Activated CD4-positive, alpha-beta T cell treated with anti-CD3 and anti-CD28 coated beads, Interleukin-2, amount 50 U/mL, for 4 hours (primary cell): ENCODE measurements at places on chromosomes 1 and 21.

GRCh38 chr1:230124186-230125128, 57.4 kb downstream of the GALNT2 start:
- no peak for DNase-seq

- no peak for DNase-seq
Measured at GRCh38 chr1:71223641-71224340, 143.0 kb upstream of the ZRANB2 start.

- peak; percentile 32 for DNase-seq
Measured at GRCh38 chr1:236395230-236395946, 1.3 kb downstream of the EDARADD start.

DNA sequence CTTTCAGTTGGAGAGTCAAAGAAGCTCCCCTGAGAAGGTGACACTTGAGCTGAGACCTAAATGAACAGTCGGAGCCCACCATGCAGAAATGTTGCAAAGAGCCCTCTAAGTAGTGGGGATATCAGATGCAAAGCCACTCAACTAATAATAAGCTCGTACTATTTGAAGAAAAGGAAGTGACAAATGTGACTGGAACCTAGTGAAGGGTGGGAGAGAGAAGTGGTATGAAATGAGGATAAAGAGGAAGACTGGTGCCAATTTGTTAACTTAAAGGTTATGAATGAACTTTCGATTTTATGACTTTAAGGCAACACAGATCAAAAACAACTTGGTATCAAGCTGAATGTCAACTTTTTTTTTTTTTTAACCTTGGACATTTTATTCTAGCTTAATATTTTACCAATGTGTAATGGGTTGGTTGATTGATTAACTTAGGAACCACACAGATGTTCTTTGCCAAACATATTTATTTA, 14.7 kb downstream of the LYPLAL1 start:
- no peak for DNase-seq

GRCh38 chr1:54227891-54228310, 27.9 kb downstream of the MRPL37 start:
- no peak for DNase-seq

DNA sequence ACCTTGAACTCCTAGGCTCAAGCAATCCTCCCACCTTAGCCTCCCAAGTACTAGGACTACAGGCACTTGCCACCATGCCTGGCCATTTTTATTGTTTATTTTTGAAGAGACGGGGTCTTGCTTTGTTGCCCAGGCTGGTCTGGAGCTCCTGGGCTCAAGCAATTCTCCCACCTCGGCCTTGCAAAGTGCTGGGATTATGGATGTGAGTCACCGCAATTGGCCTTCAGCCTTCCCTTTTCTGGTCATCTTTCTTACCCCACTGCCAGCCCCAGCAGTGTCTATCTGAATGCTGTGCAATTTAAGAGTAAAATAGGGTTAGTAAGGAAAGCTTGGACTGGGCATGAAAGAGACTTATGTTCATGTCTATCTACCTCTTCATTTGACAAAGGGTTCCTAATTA, 6.1 kb upstream of the KLF17 start:
- no peak for DNase-seq

- DNase-seq: no peak
Measured at GRCh38 chr21:15894596-15894995, 164.8 kb downstream of the USP25 start.

DNA sequence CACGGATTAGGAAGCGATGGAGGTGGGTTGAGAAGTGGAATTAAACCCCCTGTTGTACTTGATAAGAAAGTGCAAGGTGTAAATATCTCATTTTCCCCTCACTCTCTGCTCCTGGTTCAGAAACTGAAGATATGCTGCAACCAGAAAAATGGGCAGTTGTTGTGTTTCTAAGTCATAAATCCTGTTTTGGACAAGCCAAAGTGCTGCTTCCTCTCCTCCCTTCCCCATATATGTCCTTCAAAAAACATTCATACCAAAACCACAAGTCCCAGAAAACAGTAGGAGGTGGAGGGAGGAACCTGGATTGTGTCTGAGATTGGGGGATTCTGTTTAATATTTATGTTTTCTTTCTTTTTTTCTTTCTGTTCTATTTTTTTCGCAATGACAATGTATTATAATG, 13.6 kb upstream of the ZNF362 start:
- DNase-seq: no peak
